ENCODE measurements at places on chromosomes 3 and 15.
A peak's percentile ranks its signal among the peaks of the same experiment; 100 is the strongest.

- DNase-seq = peak; percentile 91
- H3K27ac ChIP-seq = no peak overlapping the region
- peaks cover 61% of the 10 kb centered on the region for H3K27me3 ChIP-seq
- H3K4me1 ChIP-seq = peaks cover 21% of the 10 kb centered on the region
- H3K4me3 ChIP-seq = peak overlapping the region; percentile 35
These were observed 24.3 kb upstream of the POLG start for GRCh38 chr15:89358755-89359439.

DNA sequence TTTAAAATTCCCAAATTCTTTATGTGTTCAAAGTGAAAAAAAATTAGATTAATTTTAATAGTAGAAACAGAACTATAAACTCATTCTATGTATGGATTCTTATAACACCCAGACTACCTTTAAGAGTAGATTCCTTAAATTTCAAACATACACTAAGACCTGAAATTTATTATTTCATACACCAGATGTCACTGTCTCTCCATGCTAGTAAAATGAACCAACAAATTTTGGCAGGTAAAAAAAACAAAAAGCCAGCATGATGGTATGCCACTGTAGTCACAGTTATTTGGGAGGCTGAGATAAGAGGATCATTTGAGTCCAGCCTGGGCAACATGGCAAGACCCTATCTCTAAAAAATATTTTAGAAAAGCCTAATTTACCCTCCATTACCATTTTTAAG lies 461.3 kb upstream of the NAALADL2 start:
- no peaks in the 10 kb centered on the region for H3K27me3 ChIP-seq
- H3K4me3 ChIP-seq = no peak overlapping the region
- H3K36me3 ChIP-seq = no peaks in the 10 kb centered on the region
- no peak for DNase-seq
- no peak overlapping the region for H3K27ac ChIP-seq

DNA sequence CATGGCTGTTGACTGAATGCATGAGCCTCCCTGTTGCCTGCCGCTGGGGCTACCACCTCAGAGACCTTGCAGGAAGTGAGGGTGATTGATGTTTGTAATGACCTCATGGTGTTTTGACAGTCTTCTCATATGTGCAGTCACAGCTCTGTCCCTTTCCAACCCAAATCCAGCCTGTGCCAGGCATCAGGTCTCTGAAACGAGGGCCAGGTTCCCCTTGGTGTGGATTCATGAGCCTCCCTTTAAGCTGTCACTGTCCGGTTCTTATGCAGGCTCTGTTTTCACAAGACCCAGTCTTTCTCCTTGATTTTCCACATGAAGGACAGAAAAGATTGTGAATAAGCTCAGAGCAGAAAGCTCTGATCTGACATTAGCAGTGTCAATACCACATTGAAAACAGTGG lies 43.1 kb downstream of the CEMIP start:
- H3K4me3 ChIP-seq = no peak overlapping the region
- H3K4me1 ChIP-seq = no peaks in the 10 kb centered on the region
- no peak overlapping the region for H3K27ac ChIP-seq
- H3K27me3 ChIP-seq = no peaks in the 10 kb centered on the region
- no peak for DNase-seq

DNA sequence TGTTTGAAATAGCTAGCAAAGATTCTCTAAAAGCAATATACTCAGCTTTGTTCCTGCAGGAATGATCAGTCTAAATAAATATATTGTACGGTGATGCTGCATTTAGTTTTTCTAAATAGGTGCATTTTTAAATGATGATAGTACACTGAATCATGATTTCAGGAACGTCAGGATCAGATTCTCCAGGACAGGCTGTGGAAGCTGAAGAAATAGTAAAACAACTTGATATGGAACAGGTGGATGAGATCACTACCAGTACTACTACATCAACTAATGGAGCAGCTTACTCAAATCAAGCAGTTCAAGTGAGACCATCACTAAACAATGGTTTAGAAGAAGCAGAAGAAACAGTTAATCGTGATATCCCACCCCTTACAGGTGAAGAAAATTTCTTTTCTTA lies 46.3 kb upstream of the EIF3J start:
- DNase-seq = no peak
- H3K27ac ChIP-seq = no peak overlapping the region
- no peak overlapping the region for H3K4me3 ChIP-seq
- no peaks in the 10 kb centered on the region for H3K4me1 ChIP-seq

GRCh38 chr15:31322504-31322903 lies 4.1 kb upstream of the KLF13 start:
- no peak overlapping the region for H3K27ac ChIP-seq
- no peaks in the 10 kb centered on the region for H3K36me3 ChIP-seq
- no peaks in the 10 kb centered on the region for H3K27me3 ChIP-seq
- DNase-seq = no peak
- H3K4me1 ChIP-seq = peaks cover 17% of the 10 kb centered on the region

- H3K27ac ChIP-seq = no peak overlapping the region
- H3K4me1 ChIP-seq = no peaks in the 10 kb centered on the region
- H3K27me3 ChIP-seq = peaks cover 11% of the 10 kb centered on the region
- DNase-seq = no peak
- H3K4me3 ChIP-seq = no peak overlapping the region
- no peaks in the 10 kb centered on the region for H3K36me3 ChIP-seq
These were observed 8.7 kb upstream of the ETV5 start for GRCh38 chr3:186117521-186118134.

GRCh38 chr3:131560795-131561194 lies 58.0 kb upstream of the MRPL3 start:
- no peak for DNase-seq
- H3K4me1 ChIP-seq = no peaks in the 10 kb centered on the region
- H3K27ac ChIP-seq = no peak overlapping the region
- H3K36me3 ChIP-seq = no peaks in the 10 kb centered on the region
- H3K27me3 ChIP-seq = peaks cover 4% of the 10 kb centered on the region
- H3K4me3 ChIP-seq = no peak overlapping the region

DNA sequence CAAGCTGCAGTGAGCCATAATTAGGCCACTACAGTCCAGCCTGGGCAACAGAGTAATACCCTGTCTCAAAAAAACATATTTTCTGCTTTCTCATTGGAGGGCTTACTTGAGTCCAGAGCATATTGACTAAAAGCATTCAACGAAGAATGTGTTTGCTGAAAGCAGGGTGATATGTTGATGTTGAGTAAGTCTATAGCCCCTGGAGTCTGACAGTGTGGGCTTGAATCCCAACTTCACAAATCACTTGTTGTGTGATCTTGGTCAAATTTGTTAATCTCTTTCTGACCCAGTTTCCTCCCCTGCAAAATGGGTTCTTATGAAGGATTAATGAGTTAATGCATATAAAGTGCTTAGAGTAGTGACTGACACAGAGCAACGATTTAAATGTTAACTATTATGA lies 403.9 kb downstream of the MECOM start:
- no peaks in the 10 kb centered on the region for H3K36me3 ChIP-seq
- DNase-seq = no peak
- H3K27me3 ChIP-seq = no peaks in the 10 kb centered on the region
- H3K4me1 ChIP-seq = no peaks in the 10 kb centered on the region
- no peak overlapping the region for H3K27ac ChIP-seq

DNA sequence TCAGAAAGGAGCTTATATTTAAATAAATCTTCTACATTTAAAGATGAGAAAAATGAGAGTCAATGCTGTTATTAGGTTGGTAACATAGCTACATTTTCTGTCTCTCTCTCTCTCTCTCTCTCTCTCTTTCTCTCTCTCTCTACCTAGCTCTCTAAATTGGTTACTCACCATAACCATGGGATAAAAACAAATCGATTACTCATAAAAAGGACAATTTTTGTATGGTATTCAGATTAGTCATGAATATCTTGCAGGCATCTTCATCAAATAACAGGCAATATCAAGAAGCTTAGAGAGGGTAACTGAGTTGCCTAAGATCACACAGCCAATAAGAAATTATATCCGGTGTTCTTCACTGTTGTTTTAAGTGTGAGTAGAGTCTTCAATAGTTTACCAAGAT lies 81.8 kb upstream of the ALCAM start:
- DNase-seq = no peak
- no peaks in the 10 kb centered on the region for H3K4me1 ChIP-seq
- no peak overlapping the region for H3K27ac ChIP-seq
- H3K36me3 ChIP-seq = no peaks in the 10 kb centered on the region
- no peak overlapping the region for H3K4me3 ChIP-seq

- DNase-seq = no peak
- H3K4me3 ChIP-seq = no peak overlapping the region
- H3K4me1 ChIP-seq = no peaks in the 10 kb centered on the region
- H3K27me3 ChIP-seq = no peaks in the 10 kb centered on the region
These were observed 237.4 kb upstream of the LRTM1 start for GRCh38 chr3:55165278-55165677.

DNA sequence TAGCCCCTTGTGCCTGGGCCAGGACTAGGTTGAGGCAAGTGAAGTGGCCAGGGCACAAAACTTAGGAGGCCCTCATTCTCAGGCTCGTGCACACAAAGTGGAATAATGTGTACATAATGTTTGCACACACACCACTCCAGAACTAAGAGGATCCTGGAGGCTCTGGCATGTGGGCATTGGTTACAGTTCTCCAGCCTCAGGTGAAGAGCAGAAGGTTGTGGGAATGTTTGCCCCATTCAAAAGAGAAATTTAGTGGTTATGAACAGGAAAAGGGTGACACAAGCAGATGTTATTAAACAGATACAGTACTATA lies 31.3 kb downstream of the ASB7 start:
- H3K27ac ChIP-seq = no peak overlapping the region
- H3K36me3 ChIP-seq = peaks cover 24% of the 10 kb centered on the region
- H3K4me3 ChIP-seq = no peak overlapping the region
- H3K27me3 ChIP-seq = no peaks in the 10 kb centered on the region
- DNase-seq = no peak

DNA sequence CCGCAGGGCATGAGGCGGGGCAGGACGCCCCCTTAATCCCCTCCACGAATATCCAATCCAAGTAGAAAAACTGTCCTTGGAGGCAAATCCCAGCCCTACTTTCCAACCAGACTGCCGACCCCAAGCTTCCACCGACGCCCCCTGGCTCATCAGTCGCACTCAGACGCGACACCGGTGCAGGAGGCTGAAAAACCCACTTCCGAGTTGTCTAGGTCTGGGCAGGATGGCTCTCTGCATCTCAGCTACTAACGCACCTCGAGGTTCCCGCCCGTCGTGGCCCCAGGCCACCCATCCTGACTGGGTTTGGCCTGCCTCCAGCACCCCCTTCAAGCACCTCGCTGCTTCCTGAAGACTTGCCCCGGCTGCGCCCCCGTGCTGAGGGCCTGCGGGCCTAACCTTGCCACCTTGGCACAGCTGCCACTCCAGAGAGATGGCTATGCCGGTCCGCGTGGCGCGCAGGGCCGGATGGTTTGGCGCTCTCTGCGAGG lies 15.5 kb downstream of the RGMA start:
- peaks cover 28% of the 10 kb centered on the region for H3K27me3 ChIP-seq
- no peak overlapping the region for H3K27ac ChIP-seq
- no peaks in the 10 kb centered on the region for H3K36me3 ChIP-seq
- peaks cover 18% of the 10 kb centered on the region for H3K4me1 ChIP-seq

- H3K4me3 ChIP-seq = no peak overlapping the region
- peaks cover 5% of the 10 kb centered on the region for H3K4me1 ChIP-seq
- no peaks in the 10 kb centered on the region for H3K27me3 ChIP-seq
- no peak for DNase-seq
- H3K36me3 ChIP-seq = no peaks in the 10 kb centered on the region
These were observed 324.5 kb downstream of the TBL1XR1 start for GRCh38 chr3:176872771-176873209.

Data from natural killer cell (primary cell).